Frontal cortex (tissue), 4 donors: ENCODE measurements at places on chromosomes 4 and X. TPM values are rescaled to one million over a fixed set of nuclear protein-coding genes. Genes with fewer than 3 reads are reported as not detected.

DNA sequence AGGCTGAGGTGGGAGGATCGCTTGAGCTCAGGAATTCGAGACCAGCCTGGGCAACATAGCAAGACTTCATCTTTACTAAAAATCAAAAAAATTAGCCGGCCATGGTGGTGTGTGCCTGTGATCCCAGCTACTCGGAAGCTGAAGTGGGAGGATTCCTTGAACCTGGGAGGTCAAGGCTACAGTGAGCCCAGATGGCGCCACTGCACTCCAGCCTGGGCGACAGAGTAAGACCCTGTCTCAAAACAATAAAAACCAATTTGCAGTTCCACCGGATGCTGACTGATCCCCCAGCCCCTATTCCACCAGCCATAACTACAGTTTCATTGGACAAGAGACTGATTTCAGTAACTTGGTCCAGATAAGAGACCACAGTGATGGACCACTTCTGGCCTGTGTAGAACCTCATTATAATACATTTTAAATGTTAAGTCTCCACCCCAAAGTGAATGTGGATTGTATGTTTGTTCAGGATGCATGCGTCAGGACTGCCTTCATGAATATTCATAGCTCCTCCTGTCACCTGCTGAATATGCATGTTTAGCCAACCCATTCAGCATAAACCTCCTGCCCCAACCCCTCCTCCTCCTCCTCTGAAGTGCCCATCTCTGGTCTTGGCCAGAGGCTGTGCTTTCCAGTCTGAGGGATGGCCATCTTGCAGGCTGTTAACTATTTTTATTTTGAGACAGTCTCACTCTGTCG, 2.3 kb upstream of the SLBP start:
- no peak for DNase-seq

ABLIM2 gene
- total RNA-seq = 9.4 TPM

DNA sequence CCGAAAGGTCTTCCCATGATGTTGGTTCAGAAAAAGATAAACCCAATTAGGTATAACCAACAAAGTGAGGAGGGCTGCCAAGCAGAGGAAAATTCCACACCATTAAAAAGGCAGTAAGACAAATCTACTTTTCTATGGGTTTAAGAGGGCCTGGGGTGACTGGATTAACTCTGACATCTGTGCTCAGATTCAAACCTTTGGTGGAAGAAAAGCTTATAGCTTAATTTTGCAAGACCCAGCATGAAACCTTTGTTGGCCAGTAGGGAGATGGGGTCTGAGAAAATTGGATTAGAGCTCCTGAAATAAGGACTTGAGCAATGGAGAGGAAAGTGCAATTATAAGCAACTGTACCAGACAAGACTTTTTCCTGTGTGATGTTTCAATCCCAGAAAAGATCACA, 104.2 kb downstream of the KDR start:
- no peak for DNase-seq

- DNase-seq = no peak
Observed at GRCh38 chr4:189124149-189124758, 816.4 kb upstream of the FRG1 start.

DNA sequence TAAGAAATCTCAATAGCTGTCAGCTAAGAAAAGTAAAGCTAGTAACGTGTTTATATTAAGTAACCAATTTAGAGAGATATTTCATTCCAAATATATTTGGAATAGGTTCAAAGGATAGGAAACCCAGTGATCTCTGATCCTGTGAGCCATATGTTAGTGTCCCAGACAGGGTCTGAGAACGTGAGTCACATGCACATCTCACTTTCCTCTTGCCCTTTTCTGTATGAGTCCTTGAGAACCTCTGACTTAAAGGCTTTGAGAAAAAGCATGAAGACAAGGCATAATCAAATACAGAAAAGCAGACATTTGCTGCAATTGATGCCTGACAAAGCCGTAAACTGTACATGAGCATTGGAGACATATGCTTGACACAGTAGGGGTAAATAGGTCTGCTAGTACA, 655.1 kb upstream of the ADGRL3 start:
- no peak for DNase-seq

- no peak for DNase-seq
Observed at GRCh38 chrX:15373976-15374375, 10.2 kb downstream of the VEGFD start.

- DNase-seq = no peak
Observed at GRCh38 chr4:113637823-113638561, 123.5 kb downstream of the CAMK2D start.

DNA sequence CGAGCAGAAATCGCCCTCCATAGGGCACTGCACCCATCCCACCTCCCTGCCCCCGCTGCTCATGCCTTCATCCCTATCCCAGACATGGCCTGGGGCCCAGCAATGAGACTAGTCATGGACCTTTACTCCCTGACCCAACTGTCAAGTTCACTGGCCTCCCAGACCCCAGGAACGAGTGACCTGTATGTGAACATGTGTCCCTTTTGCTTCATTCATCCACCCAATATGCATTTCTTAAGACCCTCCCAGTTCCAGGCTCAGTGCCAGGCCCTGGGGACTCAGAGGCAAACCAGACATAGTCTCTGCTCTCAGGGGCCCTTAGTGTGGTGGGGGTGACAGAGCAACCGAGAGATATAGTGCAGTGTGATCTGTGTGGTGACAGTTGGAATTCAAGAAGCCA, 67.0 kb downstream of the EFNB1 start:
- no peak for DNase-seq

BDH2 gene
- 7.3 TPM for total RNA-seq

DNA sequence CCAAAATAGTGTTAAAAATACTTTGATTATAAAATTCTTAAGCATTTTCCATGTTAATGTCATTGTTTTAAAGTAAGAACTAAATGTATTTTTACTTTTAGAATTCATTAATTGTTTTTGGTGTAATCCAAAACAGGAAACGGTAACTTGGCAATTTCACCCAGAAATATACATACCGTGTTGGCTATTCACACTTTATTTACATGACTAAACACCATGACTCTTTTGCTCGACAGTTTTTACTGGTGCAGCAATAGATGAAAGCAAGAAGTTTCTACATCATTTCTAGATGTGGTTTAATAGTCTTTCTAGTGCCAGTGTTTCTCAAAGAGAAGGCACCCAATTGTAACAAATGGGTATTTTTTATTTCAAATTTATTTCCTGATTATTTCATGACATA, 25.6 kb upstream of the MAGEA1 start:
- DNase-seq = no peak

DNA sequence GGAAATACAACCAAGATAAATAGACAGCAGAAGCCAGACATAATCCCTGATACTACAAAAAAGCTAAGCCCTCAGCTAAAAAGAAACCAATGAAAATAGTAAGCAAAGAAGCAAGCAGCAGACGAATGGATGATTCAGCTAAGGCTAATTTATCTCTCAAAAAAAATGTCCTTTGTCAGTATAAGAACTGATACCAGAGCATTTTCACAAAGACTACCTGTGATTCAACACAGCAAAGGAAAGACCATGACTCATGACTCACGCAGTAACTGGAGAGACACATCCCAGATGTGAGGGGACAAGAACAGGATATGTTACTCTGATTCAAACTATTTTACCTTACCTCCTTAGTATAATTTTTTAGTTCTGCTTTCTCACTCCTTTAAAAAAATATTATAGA, 22.7 kb upstream of the TMPRSS11F start:
- DNase-seq = no peak

GRCh38 chr4:36243355-36244256, 708 bp downstream of the ARAP2 start:
- DNase-seq = peak; percentile 60

- DNase-seq = no peak
Observed at GRCh38 chrX:151973851-151974335, 583 bp downstream of the GABRE start.

- DNase-seq = no peak
Observed at GRCh38 chr4:40243386-40243948, 46.6 kb downstream of the RHOH start.

GRCh38 chrX:107676559-107677378, 48.5 kb downstream of the PRPS1 start:
- no peak for DNase-seq

PDHA2 gene
- total RNA-seq = not detected

DNA sequence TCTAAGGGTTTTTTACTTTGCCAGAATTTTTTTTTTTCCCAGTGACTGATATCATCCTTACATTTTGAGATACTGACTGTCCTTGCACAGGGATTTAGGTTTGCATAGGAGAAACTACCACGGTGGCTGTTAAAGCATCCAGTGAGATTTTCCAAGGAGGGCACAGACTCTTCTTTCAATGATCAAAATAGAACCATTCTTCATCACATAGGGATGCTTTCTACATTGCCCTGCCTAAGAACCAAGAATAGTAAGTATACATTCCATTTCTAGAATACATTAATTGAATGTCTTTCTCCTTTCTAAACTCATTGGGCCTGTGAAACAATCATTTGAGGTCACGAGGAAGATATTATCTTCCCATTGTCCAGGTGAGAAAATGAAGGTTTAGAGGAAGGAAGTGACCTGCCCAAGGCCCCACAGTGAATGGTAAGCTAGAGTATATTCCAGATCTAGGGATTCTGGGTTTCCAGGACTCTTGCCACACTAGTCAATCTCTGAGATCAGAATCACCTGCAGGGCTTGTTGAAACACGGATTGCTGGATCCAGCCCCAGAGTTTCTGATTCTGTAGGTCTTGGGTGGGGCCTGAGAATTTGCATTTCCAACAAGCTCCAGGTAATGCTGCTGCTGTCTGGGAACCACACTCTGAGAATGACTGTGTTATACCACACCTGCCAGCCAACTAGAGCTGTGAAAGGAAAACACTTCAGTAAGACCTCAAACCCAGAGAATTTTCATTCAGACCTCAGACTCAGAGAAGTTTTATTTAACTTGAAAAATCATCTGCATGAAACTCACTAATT, 17.7 kb upstream of the TMEM154 start:
- DNase-seq = no peak

GRCh38 chr4:97867557-97868091, 275.7 kb downstream of the STPG2 start:
- DNase-seq = no peak
